ENCODE measurements at places on chromosomes 4 and X. TPM values are rescaled to one million over a fixed set of nuclear protein-coding genes. Genes with fewer than 3 reads are reported as not detected.

GRCh38 chr4:128521648-128522111, 234.1 kb upstream of the PGRMC2 start:
- no peak for DNase-seq

KLHL15 gene
- 1.7 TPM for polyA plus RNA-seq

DNA sequence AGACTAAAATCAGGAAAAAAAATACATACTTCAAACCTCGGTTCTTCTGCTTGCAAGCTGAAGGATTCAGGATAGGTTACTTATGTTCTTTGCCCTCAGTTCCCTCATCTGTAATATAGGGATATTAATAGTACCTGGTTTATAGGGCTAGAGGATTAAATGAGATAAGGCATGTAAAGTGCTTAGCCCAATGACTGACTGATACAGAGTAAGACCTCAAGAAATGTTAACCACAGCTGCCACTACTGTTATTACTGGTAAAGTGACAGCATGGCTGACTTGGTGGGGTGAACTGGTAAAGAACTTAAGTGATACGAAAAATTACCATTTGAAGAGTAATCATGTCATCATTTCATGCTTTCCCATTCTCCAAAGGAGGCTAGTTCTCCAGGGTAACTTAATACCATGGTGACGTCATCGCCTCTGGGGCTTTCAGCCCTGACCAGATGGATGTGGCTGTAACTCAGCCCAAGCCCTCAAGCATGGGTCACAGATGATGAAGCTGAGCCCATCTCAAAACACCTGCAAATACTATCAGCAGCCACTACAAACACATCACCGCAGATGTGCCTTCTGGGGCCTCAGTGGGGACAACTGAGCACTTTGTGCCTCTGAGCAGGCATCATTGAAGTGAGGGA, 44.5 kb upstream of the SCML1 start:
- DNase-seq, result no peak

KDM6A gene
- polyA plus RNA-seq, result 11.4 TPM

DNA sequence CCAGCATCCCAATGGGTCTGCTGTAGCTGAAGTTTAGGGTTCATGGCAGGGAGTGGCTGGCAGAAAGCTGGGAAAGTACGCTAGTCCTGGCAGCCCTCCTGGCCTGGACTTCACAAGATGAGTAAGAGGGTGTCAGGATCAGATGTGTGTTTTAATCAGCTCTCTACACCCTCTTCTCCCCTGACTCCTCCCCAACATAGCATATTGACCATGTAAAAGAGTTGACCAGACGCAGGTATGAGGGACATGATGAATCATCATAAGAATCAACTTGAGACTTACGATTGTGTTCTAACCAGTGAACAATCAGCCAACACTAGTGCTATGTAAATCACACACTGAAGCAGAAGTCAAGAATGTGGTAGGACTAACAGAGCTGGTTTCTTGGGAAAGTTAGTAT, 5.3 kb downstream of the SOWAHB start:
- no peak for DNase-seq

- DNase-seq, result no peak
Observed at GRCh38 chrX:38803243-38803587, 2.0 kb downstream of the MID1IP1 start.

- no peak for DNase-seq
Observed at GRCh38 chrX:41688835-41689234, at the start of gene GPR34. GPR34 (plus strand) TSS chrX:41688973; CDS start chrX:41695634, 6,661 bp downstream.

- DNase-seq, result peak; percentile 64
Observed at GRCh38 chr4:31192341-31192740, 472.2 kb downstream of the PCDH7 start.

- DNase-seq, result no peak
Observed at GRCh38 chr4:147761218-147761883, 29.5 kb downstream of the ARHGAP10 start.
